ENCODE measurements at places on chromosomes 13 and 19.

DNA sequence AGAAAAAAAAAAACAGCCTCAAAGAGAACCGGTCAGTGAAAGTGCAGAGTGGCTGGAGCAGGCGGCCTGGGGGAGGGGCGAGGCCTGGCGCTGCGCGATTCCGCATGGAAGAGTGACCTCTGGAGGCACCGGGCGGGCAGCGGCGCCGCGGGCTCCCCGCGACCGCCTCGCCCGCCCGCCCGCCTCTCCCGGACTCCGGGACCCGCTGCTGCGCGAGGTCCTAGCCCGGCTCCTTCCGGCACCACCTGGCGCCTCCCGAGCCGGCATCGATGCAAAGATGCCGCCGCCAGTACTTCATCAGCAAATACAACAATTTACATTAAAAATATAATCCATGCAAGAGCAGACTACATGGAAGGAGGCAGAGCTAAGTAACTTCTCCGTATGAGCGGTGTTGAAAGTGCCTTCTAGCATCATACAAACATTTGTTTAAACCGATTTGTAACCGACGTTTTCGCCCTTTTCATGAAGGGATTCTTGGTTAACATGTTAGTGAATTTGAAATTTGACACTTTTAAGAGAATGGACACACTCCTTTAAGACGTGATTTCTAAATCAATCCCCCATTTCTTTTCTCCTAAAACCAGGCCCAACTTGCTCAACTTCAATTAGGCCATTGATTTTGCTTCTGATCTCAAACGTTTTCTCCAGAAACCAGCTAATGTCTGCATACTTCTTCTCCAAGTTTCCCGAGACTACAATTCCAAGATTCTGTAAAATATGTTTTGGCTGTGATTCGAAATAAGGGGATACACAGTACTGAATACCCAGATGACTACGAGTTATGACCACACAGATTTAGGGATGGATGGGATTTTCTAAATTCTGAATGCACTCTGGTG, 2.1 kb downstream of the EFNB2 start:
- DNase-seq, result no peak

- DNase-seq, result no peak
These were observed 19.7 kb downstream of the FBXL12 start for GRCh38 chr19:9799162-9799561.

- no peak for DNase-seq
These were observed 215.1 kb downstream of the RBM26 start for GRCh38 chr13:79190932-79191331.

DNA sequence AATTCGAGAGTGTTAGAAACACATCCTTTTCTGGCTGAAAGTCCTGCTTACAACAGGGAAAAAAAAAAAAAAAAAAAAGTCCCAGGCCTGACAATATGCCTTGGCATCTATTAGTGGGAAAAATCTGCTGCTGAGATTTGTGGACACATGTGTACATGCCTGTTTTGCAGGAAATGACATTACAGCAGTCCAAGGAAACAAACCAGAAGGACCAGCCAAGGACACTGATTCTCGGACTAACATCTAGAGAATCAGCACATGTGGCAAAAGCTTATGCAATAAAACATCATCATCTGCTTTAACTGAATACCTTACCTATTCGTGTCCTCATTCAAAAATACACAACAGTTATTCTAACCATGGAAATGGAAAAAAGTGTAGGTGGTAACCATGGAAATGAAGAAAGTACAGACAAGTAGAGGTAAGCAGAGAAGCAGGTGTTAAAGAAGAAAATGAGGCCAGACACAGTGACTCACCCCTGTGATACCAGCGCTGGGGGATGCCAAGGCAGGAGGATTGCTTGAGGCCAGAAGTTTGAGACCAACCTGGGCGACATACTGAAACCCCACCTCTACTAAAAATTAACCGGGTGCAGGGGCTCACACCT, 9.4 kb upstream of the DPY19L3 start:
- DNase-seq, result no peak

GRCh38 chr19:49355909-49356353, 6.3 kb downstream of the TEAD2 start:
- no peak for DNase-seq

DNA sequence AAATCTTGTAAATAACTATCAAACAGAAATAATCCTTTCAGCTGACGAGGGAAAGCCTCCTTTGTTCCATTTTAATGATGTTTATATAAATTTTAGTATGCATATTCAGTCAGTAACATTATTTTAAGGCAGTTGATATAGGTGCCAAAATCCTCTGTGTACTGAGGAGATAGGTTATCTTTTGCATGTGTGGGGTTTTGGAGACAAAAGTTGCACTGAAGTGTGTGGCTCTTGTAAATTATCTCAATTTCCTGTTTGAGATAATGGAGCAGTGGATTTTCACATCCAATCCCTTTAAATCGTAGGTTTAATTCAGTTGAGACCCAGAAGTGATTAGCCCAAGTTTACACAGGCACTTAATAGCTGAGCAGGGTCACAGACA, 106.6 kb downstream of the RGCC start:
- DNase-seq, result no peak

DNA sequence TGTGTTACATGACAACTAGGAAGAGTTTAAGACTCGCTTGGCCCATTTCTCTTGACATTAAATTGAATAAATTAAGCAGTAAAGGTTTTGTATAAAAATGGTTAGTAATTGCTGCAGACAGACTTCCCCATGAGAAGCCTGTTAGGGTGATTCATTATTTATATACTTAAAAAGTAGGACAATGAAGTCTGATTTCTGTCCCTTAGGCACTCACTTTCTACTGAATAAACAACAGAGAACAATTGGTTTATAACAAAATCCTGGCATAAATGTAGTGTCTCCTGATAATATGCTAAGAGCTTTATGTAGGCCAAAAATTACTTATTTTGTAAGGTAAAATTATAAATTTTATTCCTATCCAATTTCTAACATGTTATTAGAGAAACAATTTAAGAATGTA, 2138.5 kb upstream of the PCDH20 start:
- no peak for DNase-seq

DNA sequence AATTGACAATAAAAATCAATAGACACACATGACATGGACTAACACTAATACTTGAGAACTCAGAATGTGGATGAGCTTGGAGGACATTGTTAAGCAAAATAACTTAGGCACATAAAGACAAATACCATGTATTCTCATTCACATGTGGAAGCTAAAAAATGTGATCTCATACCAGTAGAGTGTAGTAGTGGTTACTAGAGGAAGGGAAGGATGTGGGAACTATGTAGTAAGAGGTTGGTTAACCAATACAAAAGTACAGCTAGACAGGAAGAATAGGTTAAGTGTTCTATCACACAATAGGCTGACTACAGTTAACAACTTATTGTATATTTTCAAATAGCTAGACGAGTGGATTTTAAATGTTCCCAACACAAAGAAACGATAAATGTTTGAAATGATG, 415.8 kb upstream of the KLF12 start:
- no peak for DNase-seq

DNA sequence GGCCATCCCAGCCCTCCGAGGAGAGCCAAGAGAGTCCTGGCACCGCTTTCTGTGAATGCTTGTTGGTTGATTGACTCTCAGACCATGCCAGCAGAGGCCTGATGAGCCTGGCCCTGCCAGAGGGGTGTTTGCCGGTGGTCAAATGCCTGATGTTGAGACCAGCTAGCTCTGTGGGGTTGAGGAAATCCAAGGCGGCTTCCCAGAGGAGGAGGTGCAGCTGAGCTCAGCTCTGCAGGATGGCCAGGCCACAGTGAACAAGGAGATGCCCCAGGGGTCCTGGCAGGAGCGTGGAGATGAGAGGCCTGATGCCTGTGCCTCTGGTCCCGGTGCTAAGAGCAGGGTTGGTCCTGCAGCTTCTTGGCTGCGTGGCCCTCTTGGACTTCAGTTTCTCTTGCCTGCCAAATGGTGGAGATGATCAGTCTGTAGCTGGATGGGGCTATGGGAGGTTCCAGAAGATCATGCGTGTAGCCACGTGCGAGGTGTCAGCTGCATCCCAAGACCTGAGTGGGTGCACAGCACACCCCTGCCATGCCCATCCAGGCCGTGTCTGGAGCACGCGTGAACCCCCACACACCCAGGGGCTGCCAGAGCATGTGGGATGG, 16.8 kb downstream of the NFIC start:
- no peak for DNase-seq

DNA sequence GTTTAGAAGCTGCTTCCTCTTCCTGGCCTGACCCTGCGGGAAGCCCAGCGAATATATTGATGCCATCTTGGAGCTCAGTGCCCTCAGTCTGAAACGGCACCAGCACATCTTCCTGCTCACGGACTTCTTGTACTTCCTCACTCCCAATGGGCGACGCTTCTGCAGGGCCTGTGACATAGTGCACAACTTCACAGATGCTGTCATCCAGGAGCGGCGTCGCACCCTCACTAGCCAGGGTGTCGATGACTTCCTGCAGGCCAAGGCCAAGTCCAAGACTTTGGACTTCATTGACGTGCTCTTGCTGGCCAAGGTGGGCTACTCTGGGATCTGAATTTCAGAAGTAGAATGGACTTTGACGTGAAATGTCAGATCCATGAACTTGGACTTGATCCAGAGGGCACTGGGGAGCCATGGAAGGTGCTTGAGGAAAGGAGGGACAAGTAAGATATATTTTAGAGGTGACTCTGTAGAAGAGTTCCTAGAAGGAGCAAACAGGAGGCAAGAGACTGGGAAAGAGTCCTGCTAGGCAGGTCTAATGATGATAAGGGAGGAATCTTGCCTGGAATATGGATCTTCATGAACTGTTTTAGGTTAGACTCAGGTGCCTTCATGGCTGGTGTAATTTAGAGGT, 38.4 kb upstream of the CYP4F8 start:
- no peak for DNase-seq

GRCh38 chr19:6806488-6806887, 34.0 kb downstream of the VAV1 start:
- DNase-seq, result no peak
